ENCODE measurements at places on chromosomes 5 and 9.
A peak's percentile ranks its signal among the peaks of the same experiment; 100 is the strongest.

DNA sequence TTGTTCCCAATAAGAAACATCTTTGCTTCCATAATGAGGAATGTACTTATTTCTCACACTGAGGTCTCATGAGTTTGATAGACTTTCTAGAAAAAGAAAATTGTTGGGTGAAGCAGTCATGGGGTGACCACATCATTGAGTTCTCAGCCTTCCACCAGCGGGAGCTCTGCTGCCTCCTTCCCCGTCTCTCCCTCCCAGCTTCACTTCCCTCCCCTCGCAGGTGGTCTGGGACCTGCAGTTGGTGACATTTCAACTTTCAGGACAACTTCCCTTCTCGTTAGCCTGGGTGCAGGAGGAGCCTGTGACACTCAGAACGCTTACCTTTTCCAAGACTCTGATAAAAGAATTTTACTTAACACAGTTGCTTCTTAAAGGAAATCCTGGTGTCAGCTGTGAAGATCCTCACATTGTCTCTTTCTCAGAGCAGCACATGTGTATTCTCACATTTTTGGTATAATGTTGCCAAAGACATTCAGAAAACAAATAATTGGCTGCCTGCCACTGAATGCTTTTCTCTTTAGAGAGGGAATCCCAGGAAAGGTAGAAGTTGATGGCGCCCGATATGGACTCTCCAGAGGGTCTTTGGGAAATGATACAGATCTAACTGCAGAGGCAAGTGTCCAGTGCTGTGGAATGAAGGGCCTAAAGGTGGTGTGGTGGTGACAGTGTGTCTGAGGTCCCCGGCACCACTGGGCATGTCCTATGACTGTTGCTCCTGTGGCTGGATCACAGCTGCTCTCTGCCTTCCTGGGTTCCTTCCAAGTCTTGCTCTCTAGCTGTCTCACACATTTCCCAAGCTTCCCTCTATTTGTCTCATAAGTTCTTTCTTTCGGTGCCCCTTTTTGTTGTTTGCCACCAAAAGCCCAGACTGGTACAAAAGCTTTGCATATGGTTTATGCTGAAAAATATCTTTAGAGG, 238.1 kb downstream of the GAS1 start:
- no peak for DNase-seq

- DNase-seq = no peak
Observed at GRCh38 chr9:136347472-136348256, 15.9 kb downstream of the DNLZ start.

DNA sequence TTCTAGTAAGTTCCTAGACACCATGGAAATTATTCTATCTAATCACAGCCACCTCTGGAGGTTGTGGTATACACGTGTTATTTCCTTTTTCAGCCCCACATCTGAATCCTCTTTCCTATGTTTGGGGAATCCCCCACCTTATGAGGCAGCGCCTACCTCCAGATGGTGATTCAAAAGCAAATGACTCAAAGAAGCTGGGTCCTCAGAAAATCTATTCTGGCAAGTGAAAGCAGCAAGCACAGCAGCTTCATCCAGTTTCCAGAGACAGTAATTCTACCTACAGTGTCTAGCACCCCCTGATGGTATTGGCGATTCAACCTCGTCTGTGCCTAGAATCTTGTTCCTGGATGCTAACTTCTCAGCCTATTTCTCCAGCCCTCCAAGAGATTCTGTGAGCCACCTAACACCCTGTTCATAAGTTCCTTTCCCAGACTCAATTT, 43.0 kb downstream of the STRBP start:
- DNase-seq = peak; percentile 63

DNA sequence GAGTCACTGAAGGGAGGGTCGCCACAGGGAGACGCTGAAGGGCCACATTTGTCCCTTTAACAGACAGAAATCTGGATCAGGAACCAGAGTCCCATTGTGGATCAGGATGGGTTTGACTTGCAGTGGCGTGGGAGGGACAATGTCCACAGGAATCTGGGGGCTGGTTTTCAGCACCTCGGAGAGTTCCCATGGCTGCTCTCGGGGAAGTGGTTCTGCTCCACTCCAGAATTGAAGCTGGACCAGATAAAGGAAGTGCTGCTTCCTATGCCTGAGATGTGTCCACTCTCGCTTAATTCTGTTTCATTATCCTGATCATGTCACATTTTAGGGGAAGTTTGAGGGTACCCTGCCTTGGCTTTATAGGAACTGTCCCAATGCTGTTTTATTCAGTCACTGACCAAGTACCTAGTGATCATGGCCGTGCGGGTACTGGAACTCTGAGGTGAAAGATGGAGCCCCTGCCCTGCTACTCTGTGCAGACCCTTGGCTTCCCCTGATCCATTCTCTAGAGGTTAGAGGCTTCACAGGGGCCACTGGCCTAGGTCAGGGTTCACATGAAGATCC, 28.7 kb downstream of the ENHO start:
- no peak for DNase-seq

GRCh38 chr9:70998962-70999361, 122.5 kb downstream of the TRPM3 start:
- no peak for DNase-seq

GRCh38 chr5:79001471-79001870, 16.4 kb upstream of the ARSB start:
- no peak for DNase-seq

DNA sequence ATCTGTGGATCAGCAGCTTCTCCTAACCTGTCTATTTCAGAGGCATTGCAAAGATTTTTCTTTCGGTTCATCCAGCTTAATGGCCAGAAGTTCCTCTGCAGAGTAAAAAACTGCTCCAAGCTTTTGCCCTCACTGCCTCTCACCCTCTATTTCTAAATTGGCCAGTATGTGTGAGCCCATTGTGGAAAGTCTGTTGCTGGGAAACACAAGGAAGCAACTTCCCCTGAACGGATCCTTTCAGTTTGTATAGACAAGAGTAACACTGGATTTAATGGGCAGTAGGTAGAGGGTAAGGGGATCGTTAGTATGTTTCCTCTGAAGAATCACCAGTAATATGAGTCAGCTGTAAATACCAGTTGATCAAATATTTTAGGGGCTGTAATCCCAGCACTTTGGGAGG, 7.2 kb downstream of the THBS4 start:
- no peak for DNase-seq

- no peak for DNase-seq
Observed at GRCh38 chr9:30197453-30197852, 2187.0 kb upstream of the ACO1 start.

GRCh38 chr9:82968816-82969215, 94.1 kb downstream of the RASEF start:
- no peak for DNase-seq

DNA sequence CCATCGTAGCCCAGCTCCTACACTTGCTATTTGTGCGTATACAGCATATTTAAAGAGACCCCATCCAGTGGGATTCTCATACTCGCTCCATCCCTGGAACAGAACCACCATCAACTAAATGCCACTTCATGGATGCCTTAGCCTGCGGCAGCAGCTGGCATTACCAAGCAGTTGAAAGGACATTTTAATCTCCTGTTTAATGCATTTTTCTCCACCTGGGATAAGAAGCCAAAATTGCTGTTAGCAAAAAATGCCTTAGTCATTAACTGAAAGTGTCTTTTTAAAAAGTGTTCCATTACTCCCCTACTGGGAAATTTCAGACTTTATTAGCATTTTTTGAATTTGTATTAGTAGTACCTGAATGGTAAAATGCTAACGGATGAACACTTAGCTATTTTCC, 662.6 kb upstream of the MEF2C start:
- no peak for DNase-seq

GRCh38 chr5:50856401-50857119, 190.1 kb downstream of the PARP8 start:
- DNase-seq = peak; percentile 26
